ENCODE measurements at places on chromosomes 11 and 22.

DNA sequence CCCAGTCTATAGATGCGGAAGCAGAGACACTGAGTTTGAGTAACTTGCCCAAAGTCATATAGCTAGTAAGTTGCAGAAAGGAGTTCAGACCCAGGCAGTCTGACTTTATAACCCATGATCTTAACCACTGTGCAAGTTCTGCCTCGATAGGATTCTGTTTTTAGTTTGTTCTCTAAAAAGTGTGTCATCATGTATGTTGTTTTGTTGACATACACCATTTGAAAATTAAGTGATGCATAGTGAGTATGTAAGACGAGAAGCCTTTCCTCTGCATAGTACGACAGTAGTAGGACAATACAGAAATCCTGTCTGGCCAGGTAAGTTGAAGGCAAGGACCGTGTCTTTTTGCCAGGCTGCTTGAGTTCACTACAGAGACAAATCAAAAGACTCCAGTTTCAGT is 3.3 kb downstream of the ZC3H12C start:
- DNase-seq = no peak

GRCh38 chr11:1771700-1772099 is 8.0 kb upstream of the CTSD start:
- no peak for DNase-seq

- no peak for DNase-seq
These were observed 127.9 kb upstream of the MTMR2 start for GRCh38 chr11:96051820-96052219.

DNA sequence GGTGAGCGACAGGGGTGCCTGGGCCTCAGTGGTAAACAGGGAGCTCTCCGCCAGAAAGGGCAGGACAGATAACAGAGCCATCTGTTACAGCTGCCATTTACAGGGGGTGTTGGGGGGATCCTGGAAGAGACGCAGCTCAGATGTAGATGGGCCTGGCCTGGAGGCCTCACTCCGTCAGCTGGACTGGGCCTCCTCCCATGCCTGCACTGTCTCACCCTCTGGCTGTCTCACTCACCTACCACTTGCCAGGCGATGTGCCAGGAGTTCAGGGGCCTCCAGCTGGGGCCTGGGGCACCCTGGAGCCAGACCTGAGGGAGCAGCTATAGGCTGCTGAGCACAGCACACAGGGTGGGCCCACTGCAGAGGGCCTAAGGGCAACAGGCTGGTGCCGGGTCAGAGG is 16.3 kb upstream of the SUSD2 start:
- DNase-seq = no peak

Data from SK-N-MC (cell line).